ENCODE measurements at places on chromosomes 12 and 14. TPM values are rescaled to one million over a fixed set of nuclear protein-coding genes. Genes with fewer than 3 reads are reported as not detected.
A peak's percentile ranks its signal among the peaks of the same experiment; 100 is the strongest.

DNA sequence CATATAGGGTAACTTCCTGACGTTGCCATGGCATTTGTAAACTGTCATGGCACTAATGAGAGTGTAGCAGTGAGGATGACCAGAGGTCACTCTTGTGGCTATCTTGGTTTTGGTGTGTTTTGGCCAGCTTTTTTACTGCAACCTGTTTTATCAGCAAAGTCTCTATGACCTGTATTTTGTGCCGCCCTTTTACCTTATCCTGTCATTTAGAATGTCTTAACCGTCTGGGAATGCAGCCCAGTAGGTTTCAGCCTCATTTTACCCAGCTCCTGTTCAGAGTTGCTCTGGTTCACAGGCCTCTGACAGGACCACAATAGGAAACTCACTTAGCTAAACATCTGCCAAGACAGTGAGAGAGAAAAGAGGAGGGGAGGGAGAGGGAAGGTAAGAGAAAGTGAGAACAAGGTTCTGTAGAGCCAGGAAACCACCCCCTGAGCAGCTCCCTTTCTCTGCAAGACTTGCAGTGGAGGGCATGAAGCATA is 64.8 kb upstream of the PLEKHG3 start:
- no peak for DNase-seq

DNA sequence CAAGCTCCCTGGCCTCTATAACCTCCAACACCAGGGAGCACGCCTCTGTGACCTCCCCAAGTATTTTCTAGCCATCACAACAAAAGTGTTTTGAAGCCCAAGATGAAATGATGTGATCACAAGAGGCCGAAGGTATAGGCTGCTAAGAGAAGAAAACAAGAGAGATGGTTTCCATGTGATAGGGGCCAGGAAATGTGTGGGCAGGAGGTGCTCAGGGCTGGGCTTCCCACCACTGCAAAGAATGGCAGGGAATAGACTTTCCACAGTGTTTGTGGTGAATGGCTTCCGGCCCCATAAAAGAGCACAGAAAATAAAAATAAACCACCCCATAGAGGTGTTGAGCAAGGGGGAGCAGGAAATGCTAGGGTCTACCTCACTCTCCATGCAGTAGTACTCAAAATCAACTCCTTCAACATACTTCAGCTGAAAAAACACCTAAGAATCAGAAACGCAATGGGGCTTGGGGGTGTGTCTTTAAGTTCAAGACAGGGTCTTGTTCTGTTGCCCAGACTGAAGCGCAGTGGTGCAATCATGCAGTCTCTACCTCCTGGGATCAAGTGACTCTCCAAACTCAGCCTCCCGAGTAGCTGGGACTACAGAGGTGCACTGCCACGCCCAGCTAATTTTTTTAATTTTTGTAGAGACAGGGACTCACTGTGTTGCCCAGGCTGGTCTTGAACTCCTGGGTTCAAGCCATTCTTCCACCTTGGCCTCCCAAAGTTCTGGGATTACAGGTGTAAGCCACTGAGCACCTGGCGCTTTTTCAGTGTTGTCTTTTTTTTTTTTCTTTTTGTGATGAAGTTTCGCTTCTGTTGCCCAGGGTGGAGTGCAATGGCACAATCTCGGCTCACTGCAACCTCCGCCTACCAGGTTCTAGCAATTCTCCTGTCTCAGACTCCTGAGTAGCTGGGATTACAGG is 27.1 kb downstream of the DAD1 start:
- DNase-seq = peak; percentile 90

DNA sequence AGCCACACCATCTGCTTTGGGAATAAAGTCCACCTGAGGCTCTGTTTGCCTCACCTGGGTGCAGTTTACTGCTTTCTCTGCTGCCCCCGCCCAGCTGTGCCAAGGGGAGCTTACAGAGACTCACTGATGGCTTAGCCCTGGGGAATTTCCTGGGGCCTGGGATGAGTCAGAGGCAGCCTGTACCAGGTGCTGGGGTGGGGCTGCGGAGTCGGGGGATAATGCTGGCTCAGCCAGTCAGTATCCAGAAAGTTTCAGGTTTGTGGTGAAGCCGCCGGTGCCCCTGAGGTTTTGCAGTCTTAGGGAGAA is 22.3 kb downstream of the PLEKHG3 start:
- peak; percentile 28 for DNase-seq

- no peak for DNase-seq
Measured at GRCh38 chr14:58941629-58942028, 246.8 kb upstream of the DAAM1 start.

GRCh38 chr12:65566751-65567150 is 257.5 kb upstream of the HMGA2 start:
- DNase-seq = no peak

- no peak for DNase-seq
Measured at GRCh38 chr12:68775121-68775630, 29.2 kb downstream of the SLC35E3 start.

- DNase-seq = no peak
Measured at GRCh38 chr14:22221508-22221907, 367.5 kb downstream of the DAD1 start.

- DNase-seq = no peak
Measured at GRCh38 chr12:82176026-82176425, 182.2 kb downstream of the CCDC59 start.

DNA sequence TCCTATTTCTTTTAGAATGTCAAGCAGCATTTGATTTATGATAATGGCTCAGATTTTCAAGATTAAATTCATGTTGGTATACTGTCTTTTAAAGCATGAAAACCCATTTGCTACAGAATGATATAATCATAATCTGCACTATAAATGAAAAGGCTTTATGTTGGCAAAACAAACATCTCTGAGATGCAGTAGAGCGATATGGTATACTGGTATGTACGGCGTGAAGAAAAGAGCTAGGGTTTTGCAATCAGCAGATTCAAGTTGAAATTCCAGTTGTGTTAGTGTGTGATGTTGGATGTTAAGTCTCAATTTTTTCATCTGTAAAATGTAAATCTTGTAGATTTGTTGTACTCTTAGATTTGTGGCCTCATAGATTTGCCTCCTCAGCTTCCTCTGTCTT is 53.2 kb upstream of the DYRK2 start:
- DNase-seq = no peak

DNA sequence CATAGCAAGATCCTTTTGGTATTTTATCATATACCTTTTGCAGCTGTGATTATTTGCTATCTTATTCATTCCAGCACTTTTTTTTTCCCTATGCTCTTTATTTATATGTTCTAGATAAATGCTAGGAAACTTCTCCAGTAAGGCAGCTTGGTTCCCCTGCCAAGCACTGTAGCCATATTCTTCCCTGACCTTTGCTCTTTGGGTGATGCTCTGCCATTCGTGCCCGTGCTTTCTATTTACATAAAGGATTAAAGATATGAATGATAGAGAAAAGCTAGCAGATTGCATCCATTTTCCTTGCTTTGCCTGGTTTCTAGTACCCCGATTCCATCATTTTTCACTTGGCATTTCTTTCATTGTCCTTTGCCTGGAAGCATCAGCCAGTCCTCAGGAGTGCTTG is 42.2 kb downstream of the FNTB start:
- DNase-seq = no peak

GRCh38 chr12:75155962-75156361 is 53.7 kb downstream of the KCNC2 start:
- no peak for DNase-seq

- DNase-seq = no peak
Measured at GRCh38 chr12:86666316-86666715, 410.1 kb upstream of the MGAT4C start.

GRCh38 chr14:59707778-59708561 is 131.4 kb upstream of the CCDC175 start:
- DNase-seq = no peak

DNA sequence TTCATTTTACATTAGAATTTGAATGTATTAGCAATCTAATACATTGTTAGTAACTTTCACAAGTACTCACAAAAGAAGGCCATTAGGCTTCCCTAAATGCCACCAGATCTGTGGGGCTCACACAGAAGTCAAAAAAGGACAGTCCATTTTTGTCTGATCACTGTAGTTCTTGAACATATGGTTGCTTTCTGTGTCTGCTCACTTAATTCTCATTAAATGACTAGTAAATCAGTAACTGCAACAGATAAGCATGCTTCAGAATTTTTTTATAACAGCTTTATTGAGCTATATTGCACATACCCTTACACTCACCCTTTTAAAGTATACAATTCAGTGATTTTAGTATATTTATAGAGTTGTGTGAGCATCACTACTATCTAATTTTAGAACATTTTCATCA is 71.4 kb downstream of the DENND5B start:
- no peak for DNase-seq

DNA sequence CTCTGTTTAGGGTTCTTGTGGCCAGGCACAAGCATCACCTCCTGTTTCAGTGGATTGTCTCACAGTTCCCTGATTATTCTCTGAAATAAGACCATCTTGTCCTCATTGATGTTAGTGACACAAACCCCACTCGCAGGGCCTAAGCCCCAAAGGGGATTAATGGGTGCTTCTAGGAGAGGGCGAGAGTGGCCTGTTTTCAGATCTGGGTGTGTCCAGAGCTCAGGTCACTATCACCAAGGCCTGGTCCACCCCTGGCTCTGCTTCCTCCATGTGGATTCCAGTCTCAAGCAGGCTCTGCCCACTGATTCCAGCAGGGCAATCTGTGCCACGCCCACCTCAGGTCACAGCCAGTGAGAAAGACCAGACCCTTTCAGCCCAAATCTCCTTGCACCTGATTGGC is 361.9 kb downstream of the ADGRD1 start:
- DNase-seq = no peak

- DNase-seq = no peak
Measured at GRCh38 chr14:64768401-64769095, 64.3 kb downstream of the PLEKHG3 start.

GRCh38 chr14:64878837-64879634 is 671 bp downstream of the SPTB start:
- DNase-seq = no peak

DNA sequence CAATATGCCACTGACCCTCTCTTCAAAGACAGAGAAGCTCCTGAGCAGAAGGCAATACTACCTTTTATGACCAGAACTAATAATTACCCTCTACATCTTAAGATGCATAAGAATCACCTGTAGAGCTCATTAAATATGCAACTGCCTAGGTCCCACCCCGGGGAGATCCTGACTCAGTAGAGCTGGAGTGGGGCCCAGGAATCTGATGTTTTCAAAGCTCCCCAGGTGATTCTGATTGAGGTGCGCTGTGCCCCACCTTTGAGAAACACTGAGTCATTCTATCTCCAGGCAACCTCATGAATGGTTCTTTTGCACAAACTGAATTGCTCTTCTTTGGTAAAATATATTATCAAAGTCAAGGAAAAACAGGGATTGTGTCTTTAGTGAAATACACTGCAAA is 149.3 kb upstream of the BMP4 start:
- DNase-seq = no peak

- DNase-seq = no peak
Measured at GRCh38 chr14:95761436-95761835, 47.5 kb upstream of the TCL1A start.

- no peak for DNase-seq
Measured at GRCh38 chr12:43812926-43813325, 6.8 kb upstream of the TWF1 start.

DNA sequence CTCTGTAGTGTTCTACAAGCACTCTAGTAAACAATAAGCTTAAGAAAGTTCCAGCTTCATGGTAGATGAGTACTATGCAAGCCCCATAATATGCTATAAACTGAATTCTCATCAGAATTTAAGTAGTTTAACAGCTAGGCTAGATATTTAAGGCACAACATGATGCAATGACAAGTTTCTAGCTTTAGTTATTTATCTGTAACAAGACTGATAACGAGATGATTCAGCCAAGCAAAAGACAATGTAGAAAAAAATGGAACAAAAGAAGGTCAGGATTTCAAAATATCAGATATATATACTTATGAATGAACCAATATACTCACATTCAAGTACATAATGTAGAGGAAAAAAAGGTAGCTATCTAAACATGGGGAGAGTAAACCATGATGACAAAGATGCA is 61.0 kb upstream of the RERGL start:
- no peak for DNase-seq

DNA sequence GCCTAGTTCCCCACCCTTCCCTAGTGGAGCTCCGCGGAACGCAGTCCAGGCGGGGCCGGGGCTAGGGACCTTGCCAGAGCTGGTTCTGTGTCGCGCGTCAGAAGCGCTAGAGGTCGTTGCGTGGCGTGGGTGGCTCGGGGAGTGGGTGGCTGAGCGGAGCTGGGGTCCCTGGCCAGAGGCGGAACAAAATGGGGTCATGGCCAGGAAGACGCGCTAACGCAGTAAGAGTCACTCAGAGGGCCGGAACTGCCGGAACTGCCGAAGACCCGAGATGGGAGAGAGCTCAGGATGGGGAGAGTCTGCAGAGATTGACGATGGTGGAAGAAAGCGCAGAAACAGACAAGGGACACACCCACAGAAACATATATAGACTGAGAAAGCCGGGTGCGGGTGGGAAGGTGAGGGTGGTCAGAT is 4.8 kb downstream of the DGKA start:
- DNase-seq = peak; percentile 62

GRCh38 chr14:58709949-58710348 is 72.2 kb downstream of the DACT1 start:
- DNase-seq = no peak

GRCh38 chr12:133037207-133038005 is at the start of gene ZNF84:
Gene ZNF84, plus strand, starts transcription at chr12:133037509. Its CDS starts 3,959 bp downstream, at chr12:133041468.
- peak; percentile 97 for DNase-seq

DNA sequence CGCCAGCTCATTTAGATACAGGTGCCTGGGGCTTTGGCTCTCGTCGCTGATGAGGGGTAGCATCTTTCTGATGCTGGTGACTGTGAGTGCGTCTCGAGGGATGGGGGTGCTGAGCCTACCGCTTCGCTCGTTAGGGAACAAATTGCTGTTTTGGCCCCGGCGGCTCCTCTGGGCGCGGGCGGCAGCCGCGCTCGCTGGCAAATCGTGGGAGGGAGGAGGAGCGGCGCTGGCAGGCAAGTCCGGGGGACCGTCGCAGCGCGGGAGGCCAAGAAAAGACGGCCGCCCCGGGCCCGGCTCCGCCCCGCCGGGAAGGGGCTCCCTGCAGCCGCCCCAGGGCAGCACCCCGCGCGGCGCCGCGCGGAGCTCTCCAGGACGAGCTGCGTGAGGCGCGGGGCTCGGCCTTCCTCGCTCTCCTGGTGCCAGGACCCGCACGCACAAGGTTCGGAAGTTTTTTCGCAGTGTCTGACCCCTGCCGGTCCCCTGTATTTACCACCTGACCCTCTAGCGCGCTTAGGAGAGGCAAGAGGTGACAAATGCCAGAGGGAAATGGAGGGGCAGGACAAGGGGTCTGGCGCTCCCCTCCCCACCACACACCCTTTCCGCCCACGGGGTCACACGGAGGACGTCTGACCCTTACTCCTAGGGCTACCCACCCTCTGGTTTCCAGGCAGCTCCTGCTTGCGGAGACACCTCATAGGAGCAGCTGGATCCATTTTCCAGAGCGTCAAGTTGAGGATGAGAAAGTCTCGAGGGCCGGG is 899 bp upstream of the KCNH3 start:
- peak; percentile 49 for DNase-seq

GRCh38 chr14:90274019-90274418 is 17.7 kb downstream of the PSMC1 start:
- no peak for DNase-seq

MANSC1 gene
- 0.20 TPM for total RNA-seq

MON2 gene
- total RNA-seq = 25.5 TPM

OR4E2 gene
- not detected for total RNA-seq

NUAK1 gene
- not detected for total RNA-seq

CMKLR1 gene
- not detected for total RNA-seq

P2RX2 gene
- total RNA-seq = not detected

KLRB1 gene
- total RNA-seq = 4.7 TPM

IGF1 gene
- 1.2 TPM for total RNA-seq

EIF4B gene
- total RNA-seq = 814 TPM

GALNT8 gene
- 0.38 TPM for total RNA-seq

HOXC12 gene
- total RNA-seq = not detected

TTC9 gene
- total RNA-seq = 5.5 TPM

SPTB gene
- 0.27 TPM for total RNA-seq

NKX2-1 gene
- total RNA-seq = not detected

WNT1 gene
- not detected for total RNA-seq

EIF2B2 gene
- total RNA-seq = 51.9 TPM

FCF1 gene
- total RNA-seq = 78.9 TPM
